NCI-H82 (cell line): ENCODE measurements at places on chromosomes 3 and 15.

DNA sequence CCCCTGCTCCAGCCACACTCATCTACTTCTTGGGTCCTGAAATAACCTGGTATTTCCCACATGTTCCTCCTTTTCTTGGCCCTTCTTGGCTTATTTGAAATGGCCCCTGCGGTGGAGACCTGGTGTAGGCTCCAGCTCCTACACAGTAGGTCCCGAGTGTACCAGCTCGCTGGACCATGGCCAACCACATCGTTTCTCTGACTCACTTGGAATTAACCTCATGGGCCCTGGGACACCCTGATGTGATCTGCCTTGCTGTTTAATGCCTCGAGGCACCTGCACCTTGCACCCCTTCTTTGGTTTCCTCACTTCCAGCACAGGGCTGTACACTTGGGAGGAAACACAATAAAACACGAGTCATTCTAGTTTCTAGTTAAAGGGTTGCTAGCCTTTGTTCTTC is 60.3 kb downstream of the FEM1B start:
- DNase-seq, result no peak

DNA sequence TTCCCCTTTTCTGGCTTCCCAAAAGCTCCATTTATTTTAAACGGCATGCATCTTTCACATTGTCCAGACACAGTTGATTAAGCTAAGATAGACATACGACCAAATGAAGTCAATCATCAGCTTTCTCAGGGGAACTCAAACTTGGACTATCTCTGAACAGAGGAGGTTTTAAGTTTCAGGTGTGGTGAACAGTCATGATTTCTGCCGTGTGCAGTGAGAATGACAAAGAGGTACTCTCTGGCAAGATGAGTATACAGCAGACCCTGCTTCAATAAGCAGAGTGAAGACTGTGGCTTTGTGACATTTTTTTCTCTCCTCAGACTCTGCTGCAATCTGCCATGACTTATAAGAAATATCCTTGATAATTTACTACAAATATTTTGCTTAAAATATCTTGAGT is 307.7 kb downstream of the CNTN6 start:
- no peak for DNase-seq

- no peak for DNase-seq
Observed at GRCh38 chr3:32952369-32953077, 1.1 kb downstream of the CCR4 start.

DNA sequence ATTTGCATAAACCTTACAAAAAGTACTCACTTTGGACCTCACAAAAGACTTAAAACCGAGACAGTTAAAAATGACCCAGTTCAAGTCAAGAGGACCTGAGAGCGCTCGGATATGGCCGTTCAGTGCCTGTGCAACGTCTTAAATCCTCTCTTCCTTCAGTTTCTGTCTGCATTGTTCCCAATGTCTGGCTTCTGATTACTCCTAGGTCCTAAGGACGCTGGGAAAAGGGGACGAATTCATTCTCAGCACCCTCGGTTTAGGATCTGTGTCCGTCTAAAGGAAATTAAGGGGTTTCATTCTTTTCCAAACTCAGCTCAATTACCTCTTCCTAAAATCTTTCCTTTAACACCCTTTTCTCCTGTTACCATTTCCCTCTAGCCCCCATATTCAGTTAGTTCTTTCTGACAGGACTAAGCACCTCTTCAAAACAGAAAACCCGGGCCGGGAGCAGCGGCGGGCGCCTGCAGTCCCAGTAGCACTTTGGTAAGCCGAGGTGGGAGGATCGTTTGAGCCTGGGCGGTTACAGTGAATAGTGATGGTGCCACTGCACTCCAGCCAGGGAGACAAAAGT is 970 bp downstream of the DPPA4 start:
- DNase-seq, result no peak

GRCh38 chr3:11576453-11576852 is 67.3 kb downstream of the VGLL4 start:
- DNase-seq, result no peak

- no peak for DNase-seq
Observed at GRCh38 chr15:90742087-90742486, 24.9 kb downstream of the BLM start.

GRCh38 chr15:80109388-80109787 is 43.4 kb upstream of the FAH start:
- peak; percentile 39 for DNase-seq

DNA sequence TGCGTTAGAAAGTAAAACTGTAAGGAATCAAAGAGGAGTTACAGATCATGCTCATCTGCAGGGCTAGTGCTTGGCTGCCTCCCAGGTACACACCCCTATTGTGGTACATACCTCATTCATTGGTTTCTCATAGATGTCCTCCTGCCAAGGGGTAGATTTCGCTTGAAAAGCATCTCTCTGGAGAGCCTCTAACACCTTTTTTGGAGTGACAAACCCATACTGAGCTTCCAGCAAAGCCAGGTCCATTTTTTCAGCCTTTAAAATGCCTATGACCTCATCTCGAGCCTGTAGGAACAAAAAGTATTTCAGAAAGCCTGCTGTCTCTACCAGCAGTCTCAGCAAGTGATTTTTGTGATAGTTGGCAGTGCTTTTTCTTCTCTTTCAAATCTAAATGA is 112.1 kb downstream of the CMSS1 start:
- no peak for DNase-seq

GRCh38 chr3:15261274-15261673 is 55.2 kb downstream of the CAPN7 start:
- DNase-seq, result no peak

DNA sequence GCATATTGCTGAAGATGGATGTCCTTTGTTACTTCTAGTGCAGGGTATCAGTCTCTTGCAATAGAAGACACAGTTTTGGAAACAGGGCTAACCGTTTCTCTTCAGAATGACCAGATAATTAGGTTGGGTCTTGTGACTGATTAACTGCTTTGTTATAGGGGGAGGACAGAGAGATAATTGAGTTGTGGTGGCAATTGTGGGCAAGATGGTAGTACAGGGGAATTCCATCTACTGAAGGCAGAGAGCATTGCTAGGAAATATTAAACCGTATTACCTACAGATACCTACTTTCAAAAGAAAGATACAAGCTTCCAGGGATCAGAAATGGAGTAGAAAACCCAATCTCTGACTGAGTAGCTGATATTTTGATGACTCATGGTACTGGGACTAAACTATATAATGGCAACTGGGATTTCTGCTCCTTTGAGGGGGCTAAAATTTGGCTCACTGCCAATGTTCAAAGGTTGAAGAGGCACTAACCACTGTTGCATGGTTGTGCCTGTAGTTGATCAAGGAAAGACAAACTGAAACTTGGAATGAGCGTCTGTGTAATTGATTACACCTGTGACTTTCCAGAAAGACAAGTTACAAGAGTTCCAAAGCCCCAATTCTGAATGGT is 4.2 kb downstream of the PRR23B start:
- DNase-seq, result no peak

DNA sequence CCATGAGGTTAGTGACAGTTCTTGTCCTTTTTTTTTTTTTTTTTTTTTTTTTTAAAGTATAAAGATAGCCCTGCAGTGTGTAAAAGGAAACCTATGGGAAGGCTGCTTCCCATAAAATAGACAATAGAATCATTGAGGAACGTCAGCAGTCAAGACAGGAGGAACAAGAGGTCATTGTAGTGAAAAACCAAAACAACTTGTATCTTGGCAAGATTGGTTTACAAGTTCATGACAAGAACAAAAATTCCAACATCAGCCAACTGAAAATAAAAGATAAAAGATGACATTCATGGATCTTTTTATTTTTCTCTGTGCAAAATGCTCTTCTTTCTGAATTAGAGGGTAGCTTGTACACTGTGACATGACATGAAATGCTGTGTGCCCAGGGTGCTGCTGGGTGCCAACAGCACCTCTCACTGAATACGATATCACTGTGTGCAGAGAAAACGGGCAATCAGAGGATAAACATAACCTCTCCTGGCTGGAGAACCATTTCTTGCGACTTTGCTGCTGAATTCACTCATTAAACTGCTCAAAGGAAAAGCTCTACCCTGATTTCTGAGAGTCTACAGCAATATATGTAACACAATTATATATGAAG is 30.1 kb upstream of the IP6K2 start:
- no peak for DNase-seq

DNA sequence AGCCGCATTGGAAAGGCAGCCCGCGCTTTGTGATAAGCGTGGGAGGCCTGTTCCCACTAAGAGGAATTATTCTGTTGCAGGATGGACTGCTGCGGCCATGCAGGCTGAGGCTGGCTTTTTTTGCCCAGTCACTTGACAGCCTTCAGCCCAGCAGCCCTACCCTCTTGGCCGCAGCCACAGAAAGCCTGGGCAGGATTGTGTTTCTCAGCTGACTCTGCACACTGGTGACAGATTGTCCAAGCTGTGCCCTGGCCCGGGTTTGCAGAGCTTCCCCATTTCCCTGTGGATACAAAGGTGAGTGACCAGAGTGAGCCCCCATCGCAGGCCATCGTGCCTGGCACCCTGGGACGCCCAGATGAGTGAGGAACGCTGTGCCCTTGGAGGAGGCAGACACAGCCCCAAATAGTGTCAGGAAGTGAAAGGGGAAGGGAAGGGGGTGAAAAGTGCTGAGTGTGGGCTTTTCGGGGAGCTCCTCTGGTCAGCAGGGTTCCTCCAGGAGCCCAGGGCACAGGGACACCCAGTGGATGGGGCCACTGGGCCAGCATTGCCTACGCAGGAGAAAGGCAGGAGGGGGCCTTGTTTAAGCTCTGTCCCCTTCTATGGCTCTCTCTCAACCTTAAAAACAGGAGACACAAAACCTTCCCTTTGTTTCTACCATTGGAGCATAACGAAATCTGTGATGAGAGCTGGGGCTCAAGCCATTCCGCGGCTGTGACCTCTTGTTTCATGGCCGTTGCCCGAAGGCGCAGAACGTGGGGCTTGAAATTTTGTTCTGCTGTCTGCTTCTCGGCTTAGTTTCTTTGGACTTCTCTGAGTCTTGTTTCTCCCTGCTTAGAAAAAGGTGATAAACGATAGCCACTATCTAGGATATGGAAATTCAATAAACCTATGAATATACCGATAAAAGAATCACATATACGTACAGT is 91.5 kb upstream of the MEF2A start:
- DNase-seq, result no peak

GRCh38 chr3:123194552-123194951 is 7.2 kb upstream of the SEC22A start:
- peak; percentile 86 for DNase-seq

- no peak for DNase-seq
Observed at GRCh38 chr3:177693616-177694264, 496.5 kb upstream of the TBL1XR1 start.

DNA sequence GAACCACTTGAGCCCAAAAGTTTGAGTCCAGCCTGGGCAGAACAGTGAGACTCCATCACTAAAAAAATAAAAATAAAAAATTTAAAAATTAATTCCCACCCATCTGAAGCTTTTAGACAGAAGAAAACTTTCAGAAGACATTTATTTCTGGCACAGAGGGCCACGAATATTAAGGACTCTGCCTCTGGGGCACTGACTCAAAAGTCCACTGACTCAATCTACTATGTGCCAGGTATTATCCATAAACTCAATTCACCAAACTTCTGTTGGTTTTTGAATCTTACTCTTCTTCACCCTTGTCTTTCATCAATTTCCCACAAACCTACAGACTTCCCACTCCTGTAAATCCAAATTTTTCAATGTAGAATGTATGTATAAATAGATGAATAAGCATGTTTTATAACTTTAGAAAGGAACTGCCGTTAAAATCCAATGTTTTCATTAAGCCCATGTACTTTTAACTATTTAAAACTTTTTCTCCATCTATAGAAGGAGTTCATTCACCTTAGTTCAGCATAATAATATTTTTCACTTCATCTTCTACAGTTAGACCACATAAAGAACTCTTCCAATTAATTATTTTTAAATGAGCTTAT is 19.9 kb downstream of the ATP13A3 start:
- no peak for DNase-seq

DNA sequence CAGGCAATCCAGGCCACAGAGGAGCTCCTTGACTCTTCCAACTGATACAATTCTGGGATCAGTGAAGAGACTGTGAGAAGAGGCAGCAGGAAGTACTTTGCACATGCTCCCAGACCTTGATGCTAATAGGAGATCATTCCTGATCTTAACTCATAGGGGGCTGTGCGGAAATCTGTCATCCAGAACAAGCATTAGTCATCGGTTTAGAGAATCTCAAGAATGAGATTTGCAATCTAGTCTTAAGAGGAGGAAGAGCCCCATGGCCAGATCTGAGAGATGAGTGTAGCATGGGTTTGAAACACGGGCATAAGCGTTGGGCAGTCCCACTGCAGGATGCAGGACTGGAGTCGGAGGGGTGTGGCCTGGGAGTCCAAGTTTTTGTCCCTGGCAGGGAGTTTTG is 1081.1 kb downstream of the NAALADL2 start:
- DNase-seq, result peak; percentile 38

DNA sequence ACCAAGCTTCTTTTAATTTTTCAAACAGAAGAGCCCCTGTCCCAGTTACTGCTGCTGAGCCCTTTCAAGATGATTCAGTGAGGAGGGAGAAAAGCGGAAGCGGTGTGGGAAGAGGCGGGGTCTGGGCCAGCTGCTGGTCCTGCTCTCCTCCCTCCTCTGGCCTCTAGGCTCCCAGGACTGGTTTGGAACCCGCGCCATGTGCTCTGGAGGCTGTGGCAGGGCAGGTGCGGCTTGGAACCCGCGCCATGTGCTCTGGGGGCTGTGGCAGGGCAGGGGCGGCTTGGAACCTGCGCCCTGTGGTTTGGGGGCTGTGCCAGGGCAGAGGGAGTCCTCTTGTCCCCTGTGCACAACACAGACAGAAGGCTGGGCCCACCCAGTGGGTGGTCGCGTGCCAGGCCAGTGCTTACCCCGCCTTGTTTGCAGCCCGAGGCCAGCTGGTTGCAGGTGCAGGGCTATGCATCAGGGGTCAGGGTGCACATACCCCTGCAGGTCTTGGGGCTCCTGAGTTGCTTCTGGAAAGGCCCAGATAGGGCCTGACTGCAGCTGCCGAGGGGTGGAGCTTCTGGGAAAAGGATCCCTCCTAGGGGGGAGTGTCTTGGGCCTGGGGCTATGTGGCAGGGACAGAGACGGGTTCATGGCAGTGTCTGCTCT is 12.2 kb downstream of the ALG1L2 start:
- no peak for DNase-seq

GRCh38 chr3:14016900-14017475 is 107.7 kb downstream of the CHCHD4 start:
- DNase-seq, result no peak

GRCh38 chr3:41508063-41508696 is 308.9 kb downstream of the CTNNB1 start:
- DNase-seq, result no peak

DNA sequence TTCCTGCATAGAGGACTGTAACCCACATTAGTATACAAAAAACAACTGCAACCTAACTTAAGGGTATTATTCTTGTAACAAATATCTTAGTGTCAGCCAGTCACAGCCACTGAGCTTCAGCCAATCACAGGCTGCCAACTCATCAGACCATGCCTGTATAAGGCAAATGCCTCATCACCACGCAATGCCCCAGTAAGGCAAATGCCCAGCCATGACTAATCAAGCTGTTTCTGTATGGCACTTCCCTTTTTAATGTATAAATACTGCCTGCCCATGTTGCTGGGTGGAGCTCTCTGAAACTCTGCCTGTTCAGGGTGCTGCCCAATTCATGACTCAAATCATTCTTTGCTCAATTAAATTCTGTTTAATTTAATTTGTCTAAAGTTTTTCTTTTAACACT is 18.4 kb upstream of the GABRA5 start:
- DNase-seq, result no peak

GRCh38 chr3:10772271-10773161 is 43.5 kb upstream of the SLC6A11 start:
- peak; percentile 44 for DNase-seq

GRCh38 chr3:178072391-178073305 is 463.6 kb upstream of the KCNMB2 start:
- no peak for DNase-seq

GRCh38 chr15:64029633-64030032 is 16.7 kb downstream of the DAPK2 start:
- DNase-seq, result no peak
